ENCODE measurements at places on chromosomes 7 and 10.

GRCh38 chr10:10730471-10731043 is 287.1 kb upstream of the CELF2 start:
- DNase-seq = no peak

DNA sequence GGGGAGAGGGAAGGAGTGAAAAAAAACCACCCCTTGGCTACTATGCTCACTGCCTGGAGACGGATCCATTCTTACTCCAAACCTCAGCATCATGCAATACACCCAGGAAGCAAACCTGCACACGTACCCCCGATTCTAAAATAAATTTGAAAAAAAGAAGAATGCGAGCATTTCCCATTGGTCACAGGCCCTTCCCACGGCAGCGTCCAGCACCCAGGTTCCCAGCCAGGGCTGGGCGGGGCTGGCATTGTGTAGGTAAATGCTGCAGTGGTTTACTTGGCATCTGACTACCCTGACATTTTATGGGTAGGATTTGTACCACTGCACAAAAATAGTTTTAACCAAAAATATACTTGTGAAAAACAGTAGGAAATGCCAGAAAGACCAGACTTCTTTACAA is 418.9 kb downstream of the DNAJB6 start:
- no peak for DNase-seq

- no peak for DNase-seq
Measured at GRCh38 chr10:17910125-17910789, 41.5 kb upstream of the SLC39A12 start.

- DNase-seq = no peak
Measured at GRCh38 chr10:70378122-70378521, 4.3 kb downstream of the LRRC20 start.

- no peak for DNase-seq
Measured at GRCh38 chr10:16363741-16364140, 73.1 kb upstream of the PTER start.
